Suppressor macrophage treated with lipopolysaccharide for 1 hour (primary cell): ENCODE measurements at places on chromosomes 6 and 20.

DNA sequence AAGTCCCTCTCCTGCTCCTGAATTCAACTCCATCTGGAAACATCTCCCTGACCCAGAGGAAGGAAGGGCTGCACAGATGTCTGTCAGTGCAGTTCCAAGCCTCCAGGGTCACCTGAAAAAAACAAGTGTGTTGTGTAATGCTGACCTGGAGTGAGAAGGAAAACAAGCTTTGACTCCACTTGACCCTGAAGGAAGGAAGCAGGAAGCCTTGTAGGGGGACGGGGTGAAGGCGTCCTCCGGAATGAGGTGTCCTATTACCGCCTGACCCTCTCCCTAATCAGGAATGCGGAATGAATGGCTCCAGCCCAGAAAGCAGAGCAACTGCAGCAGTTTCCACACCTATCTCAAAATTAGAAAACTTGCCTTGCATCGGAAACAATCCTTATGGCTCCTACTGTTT is 13.9 kb upstream of the ADGRF5 start:
- DNase-seq = no peak

GRCh38 chr20:58389324-58389967 is 417 bp downstream of the VAPB start:
- peak; percentile 87 for DNase-seq

DNA sequence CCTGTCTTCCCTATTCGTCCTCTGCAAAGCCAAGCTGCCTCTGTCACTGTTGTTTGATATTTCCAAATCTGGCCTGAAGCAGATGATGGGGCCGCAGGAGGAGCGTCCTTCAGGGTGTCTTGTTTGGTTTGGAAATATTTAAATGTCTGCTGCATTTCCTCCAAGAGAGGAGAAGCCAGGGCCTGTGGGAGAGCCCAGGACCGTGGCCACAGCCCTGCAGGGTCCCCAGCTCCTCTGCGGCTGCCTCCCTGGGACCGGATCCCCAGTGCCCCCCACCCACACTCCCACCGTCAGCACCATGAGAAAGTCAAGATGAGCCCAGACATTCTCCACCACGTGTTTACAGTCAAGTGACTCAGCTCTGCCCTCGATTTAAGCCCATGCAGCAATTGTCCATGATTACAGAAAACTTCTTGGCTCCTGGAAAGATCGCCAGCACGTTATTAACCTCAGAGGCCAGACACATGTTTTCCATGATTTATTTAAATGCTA is 18.2 kb downstream of the FOXF2 start:
- peak; percentile 31 for DNase-seq

DNA sequence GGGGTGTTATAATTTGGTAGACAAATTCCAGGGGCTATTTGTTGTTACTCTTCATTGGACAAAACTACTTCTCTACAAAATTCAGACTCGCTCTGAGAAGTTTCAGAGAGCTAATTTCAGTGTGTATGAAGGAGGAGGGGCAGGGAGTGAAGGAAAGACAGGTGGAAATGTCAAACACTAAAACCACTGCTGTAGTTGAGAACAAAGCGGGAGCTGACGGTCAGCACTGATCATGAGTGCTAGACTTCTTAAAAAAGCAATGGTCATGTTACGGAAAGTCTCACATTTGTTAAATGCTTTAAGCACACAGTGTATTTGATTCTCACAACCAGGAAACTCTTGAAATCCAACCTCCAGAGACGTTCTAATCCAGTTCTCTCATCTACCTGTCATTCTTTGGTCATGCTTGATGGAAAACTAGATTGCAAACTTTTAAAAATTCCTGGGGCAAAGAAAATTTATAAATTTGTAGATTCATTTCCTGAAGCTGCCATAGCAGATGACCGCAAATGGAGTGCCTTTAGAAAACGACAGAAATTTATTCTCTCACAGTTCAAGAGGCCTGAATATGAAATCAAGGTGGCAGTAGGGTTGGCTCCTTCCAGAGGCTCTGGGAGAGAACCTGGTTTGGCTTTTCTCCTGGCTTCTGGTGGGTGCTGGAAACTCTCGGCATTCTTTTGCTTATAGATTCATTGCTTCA is 100.7 kb upstream of the CARMIL1 start:
- peak; percentile 67 for DNase-seq

DNA sequence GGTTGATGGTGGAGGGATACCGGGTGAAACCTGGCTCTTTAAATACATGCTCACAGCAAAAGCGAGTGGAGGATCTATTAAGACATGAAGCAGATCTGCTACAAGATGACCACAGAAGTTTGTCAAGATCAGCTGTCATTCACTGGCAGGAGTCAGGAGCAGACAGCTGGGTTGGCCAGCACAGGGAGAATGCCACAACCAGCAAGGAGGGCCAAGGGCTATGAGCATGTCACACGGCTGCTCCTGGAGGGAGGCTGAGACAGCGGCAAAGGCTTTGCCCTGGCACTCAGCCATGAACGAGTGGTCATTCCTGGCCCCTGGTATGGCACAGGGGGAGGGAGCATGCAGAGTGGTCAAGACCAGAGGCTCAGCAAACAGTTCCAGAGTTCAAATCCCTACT is 77.6 kb downstream of the POPDC3 start:
- no peak for DNase-seq

DNA sequence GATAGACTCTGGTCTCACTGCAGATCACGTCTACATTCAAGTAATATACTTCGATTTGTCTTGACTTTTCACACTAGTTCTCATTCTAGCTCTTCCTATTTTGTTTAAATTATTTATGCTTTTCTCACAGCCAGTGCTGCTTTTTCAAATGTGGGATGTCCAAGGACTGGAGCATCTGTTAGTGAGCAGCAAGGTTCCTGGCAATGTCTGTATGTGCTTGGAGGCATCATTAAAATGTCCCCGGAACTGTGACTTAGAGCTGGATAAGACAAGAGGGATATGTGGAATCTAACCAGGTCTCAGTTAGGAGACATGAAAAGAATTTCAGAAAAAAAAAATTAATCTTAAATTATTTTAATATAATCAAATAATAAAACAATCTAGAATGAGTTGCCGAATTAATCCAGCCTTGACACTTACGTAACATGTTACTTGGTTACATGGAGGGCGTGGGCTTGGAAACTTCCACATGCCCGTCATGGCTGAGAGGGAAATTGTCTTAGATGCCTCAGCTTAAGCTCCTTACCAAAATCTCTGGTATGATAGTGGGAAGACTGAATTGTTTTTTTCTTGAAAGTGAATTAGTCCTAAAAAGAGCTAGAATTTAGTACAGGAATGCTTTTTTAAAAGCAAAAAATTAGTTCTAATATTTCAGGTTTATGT is 21.4 kb upstream of the CARMIL1 start:
- peak; percentile 21 for DNase-seq

GRCh38 chr20:24782301-24782700 is 166.8 kb upstream of the CST7 start:
- no peak for DNase-seq

DNA sequence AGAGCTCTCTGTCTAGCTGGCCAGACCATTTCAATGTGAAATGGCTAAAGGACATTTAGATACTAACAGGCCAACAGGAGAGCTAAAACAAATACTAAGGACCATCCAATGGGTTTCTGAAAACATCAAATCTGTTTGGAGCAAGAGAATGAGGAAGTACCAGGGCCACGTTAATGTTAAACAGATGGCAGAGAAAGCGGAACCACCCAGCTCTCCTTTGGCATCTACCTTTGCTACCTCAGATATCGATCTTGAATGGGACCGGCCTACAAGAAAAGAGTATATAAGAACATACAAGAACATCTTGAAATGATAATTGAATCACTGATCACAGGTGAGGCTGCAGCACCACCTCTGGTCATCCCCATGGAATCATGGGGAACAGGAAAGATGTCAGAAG is 31.8 kb downstream of the KCNK5 start:
- DNase-seq = no peak

DNA sequence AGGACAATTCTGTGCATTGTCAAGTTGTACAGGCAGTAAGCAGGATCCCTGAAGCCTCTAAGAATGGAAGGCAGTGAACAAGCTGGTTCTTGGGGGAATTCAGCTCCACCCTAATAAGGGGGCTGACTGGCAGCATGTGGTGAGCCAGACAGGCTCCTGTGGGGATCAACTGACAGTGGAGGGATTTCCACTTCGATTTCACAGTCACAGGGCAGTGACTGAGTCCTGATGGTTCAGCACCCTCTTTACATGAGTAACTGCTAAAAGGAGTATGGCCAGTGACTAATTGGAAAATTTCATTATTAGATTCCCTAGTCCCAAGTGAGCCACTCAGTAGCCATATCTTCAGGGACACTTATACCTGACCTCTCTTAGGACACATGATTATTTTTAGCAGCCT is 78.4 kb downstream of the NDUFAF5 start:
- peak; percentile 80 for DNase-seq

GRCh38 chr6:112049026-112049799 is 4.7 kb upstream of the CCN6 start:
- DNase-seq = peak; percentile 79

GRCh38 chr6:143128681-143129015 is 68.0 kb downstream of the AIG1 start:
- DNase-seq = no peak

DNA sequence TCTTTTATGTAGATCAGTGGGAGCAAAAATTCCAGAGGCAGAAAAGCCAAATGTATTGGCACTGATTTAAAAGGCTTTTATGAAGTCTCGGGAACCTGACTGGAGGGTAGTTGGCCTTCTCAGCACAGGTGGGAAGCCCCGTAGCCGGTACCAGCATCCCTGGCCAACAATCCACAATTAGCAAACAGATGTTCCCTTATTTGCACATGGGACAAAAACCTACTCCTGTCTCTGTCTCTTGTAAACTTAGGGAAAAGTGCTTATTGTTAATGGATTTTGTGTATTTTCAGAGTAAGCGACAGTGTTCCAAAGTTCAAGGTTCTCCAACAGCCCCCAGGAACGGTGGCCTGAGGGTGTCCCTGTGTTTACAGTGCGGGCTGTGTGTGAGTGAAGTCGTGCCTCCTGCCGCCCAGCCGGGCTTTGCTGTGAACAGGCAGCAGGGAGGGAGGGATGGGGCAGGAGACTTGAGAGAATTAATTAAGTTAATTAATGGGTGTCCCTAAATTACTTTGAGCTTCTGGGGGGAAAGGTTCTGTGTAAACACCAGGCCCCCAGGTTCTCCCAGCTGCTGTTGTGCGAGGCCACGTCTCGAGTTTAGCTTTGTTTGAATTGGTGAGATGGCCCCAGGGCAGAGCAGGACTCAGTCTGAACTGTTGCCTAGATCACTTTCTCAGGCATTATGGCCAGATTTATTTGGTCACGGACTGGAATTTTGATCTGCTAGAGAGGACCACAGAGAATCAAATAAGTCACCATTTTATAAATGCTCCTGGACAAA is 3.9 kb downstream of the SYNJ2 start:
- no peak for DNase-seq

DNA sequence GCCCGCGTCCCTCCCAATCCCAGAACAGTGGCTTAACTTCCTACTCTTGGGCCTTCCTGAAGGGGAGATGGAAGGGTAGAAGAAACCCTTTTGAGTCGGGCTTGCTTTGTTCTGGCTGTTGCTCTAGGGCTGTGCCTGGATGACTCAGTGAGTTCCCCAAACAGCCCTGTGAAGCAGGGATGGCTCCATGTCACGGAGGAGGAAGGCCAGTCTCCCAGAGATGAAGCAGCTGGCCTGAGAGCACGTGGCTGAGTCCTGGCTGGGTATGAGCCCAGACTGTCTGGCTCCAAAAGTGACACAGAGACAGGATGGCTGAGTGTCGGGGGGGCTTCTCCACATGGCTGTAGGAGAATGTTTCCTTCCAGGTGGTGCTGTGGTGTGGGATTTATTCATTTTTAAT is 4.6 kb downstream of the SYTL3 start:
- peak; percentile 93 for DNase-seq

DNA sequence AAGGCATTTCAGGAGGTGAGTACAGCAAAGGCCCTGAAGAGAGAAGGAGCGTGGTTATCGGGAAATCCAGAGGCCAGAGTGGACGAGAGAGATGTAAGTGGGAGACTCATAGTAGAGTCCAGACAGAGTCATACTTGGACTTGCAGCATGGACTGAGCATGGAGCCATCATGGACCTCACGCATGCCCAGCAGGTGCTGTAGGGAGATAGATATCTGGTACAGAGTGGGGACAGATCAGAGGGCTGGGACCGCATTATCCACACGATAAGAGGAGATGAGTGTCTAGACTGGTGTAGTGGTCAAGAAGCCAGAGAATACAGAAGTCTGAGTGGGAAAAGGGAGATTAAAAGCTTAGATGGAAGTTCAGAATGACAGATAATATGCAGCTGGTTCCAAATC is 127.0 kb downstream of the TBC1D7 start:
- no peak for DNase-seq
